ENCODE measurements at places on chromosomes 13 and 19. TPM values are rescaled to one million over a fixed set of nuclear protein-coding genes. Genes with fewer than 3 reads are reported as not detected.

HCST gene
- not detected for total RNA-seq

GRCh38 chr19:2385053-2385721 is 25.1 kb downstream of the TMPRSS9 start:
- no peak for DNase-seq

- no peak for DNase-seq
Observed at GRCh38 chr19:5245631-5246553, 94.7 kb downstream of the PTPRS start.

POGLUT2 gene
- total RNA-seq = 22.1 TPM

DNA sequence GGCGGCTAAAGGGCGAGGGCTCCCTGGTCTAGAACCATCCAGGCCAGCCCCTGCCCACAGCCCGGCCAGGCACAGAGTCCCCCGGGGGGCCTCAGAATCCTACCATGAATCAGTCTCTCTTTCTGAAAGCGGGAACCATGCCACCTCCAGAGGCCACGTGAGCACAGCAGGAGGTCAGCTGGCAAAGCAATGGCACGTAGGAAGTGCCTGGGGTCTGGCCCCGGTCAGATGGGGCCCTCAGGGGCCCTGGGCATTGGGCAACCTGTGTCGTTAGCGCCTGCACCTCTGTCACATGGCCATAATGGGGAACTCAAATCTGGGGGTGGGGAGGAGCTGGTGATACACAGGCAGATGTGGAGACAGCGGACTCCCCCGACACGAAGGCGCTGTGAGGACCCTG is 8.8 kb downstream of the MFSD12 start:
- no peak for DNase-seq

GRCh38 chr19:43612374-43612773 is 486 bp downstream of the SRRM5 start:
- no peak for DNase-seq

DNA sequence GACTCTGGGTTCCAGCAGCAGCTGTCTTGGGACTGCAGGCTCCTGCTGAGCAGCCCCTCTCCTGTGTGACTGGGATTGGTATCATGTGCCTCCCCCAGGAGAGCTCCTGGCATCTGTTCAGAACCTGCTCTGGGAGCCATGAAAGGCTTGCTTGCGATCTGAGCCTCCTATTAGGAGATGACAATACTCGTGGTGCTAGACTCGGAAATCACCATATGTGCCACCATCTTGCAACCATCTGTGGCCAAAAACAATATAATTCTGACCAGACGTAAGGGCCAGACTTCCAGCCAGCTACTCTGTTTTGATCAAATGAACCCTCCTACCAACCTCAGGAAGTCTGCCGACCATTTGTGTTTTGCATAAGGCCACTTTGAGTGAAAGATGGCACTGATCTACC is 484.7 kb downstream of the IRS2 start:
- no peak for DNase-seq

KBTBD6 gene
- total RNA-seq = 5.8 TPM

- no peak for DNase-seq
Observed at GRCh38 chr19:55703790-55704215, 28.8 kb downstream of the EPN1 start.

GRCh38 chr19:47608969-47609905 is at the start of gene BICRA:
Gene BICRA, plus strand, starts transcription at chr19:47609134. Its CDS starts 64,441 bp downstream, at chr19:47673575.
- DNase-seq = no peak

ZNF470 gene
- total RNA-seq = 3.3 TPM

KLHL1 gene
- 0.34 TPM for total RNA-seq

- DNase-seq = no peak
Observed at GRCh38 chr13:102968572-102969228, 97.5 kb downstream of the SLC10A2 start.

ZNF556 gene
- total RNA-seq = not detected

DNA sequence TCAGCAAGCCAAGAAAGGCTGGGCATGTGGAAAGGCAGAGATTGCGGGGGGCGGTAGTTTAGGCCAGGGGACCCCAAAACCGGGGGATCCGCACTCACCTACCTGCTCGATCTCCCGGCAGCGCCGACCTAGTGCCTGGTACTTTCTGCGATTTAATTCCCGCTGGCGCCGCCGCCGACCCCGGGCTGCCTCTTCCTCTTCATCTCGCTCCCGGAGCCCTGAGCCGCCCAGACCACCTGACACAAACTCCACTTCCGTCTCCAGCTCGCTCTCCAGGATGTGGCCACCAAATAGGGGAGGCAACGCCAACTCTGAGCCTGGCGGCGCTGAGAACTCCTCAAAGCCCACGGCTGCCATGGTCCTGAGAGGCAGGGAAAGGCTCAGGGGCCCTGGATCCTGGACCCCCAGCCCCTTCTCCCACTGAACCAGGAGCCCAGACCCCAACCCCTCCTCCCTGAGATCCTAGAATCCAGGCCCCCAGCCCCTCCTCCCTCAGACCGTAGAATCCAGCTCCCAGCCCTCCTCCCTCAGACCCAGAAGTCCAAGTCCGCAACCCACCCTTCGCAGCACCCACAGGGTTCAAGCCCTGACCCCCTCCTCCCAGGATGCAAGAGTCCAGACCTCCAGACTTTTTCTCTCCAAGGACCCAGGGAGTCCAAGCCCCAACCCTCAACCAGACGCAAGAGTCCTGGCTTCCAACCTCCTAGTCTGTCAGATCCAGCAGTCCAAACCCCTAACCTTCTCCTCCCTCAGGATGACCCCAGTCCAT is 933 bp downstream of the TFPT start:
- DNase-seq = no peak

GRCh38 chr13:96481482-96481881 is 391.6 kb downstream of the HS6ST3 start:
- no peak for DNase-seq

DNA sequence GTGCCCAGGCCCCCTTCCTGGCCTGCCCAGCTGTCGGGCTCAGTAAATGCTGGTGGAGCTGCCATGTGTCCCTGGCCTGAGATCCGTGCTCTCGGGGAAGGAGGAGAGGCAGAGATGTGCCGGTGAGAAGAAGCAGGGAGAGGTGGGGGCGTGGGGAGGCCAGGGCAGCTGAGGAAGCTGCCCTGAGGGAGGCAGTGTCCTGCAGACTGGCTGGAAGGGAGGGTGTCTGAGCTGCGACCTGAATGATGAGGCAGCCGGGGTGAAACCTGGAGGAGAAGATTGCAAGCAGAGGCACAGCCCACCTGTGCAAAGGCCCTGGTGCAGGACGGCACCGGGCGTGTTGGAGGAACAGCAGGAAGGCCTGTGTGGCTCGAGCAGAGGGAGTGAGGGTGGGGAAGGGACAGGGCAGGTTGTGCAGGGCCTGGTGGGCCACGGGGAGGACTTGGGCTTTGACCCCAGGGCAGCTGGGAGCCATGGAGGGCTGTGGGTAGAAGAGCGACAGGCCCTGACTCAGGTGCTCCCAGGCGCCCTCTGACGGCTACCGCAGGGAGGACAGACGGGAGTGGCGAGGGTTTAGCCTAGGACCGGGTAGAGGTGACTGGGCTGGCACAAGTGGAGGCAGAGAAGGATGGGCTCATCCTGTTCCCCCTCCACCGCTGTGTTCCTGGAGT is 14.0 kb upstream of the CELF5 start:
- peak; percentile 1 for DNase-seq

GRCh38 chr19:54418030-54418929 is 3.0 kb downstream of the TTYH1 start:
- no peak for DNase-seq

PDE4C gene
- not detected for total RNA-seq

DNA sequence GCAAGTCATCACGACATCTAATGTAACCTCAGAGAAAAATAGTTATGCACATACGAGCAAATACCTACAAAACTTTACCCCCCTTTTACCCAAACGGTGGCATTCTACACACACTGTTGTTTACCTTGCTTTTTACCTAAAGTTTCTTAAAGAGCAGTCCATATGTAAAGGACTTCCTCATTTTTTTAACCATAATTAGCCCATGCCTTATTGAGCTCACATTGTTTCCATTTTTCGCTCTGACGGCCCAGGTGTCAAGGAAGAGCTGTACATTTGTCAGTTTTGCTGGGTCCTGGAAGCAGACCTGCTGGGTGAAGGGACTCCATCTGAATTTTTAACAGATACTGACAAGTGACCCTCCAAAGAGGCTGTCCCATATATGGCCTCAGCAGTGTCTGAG is 89.4 kb downstream of the STK24 start:
- no peak for DNase-seq

GRCh38 chr13:21139374-21139773 is 37.0 kb downstream of the SKA3 start:
- DNase-seq = no peak

FCGBP gene
- total RNA-seq = 0.12 TPM

- DNase-seq = no peak
Observed at GRCh38 chr13:91017669-91018053, 329.8 kb upstream of the MIR17HG start.

- peak; percentile 98 for DNase-seq
Observed at GRCh38 chr13:98910501-98910951, 67.3 kb downstream of the DOCK9 start.

GRCh38 chr19:14476673-14477401 is 1.7 kb upstream of the PTGER1 start:
- DNase-seq = no peak

ACER1 gene
- total RNA-seq = not detected

PRKCG gene
- total RNA-seq = not detected

ADGRE2 gene
- 0.10 TPM for total RNA-seq

KCNC3 gene
- total RNA-seq = not detected

DNA sequence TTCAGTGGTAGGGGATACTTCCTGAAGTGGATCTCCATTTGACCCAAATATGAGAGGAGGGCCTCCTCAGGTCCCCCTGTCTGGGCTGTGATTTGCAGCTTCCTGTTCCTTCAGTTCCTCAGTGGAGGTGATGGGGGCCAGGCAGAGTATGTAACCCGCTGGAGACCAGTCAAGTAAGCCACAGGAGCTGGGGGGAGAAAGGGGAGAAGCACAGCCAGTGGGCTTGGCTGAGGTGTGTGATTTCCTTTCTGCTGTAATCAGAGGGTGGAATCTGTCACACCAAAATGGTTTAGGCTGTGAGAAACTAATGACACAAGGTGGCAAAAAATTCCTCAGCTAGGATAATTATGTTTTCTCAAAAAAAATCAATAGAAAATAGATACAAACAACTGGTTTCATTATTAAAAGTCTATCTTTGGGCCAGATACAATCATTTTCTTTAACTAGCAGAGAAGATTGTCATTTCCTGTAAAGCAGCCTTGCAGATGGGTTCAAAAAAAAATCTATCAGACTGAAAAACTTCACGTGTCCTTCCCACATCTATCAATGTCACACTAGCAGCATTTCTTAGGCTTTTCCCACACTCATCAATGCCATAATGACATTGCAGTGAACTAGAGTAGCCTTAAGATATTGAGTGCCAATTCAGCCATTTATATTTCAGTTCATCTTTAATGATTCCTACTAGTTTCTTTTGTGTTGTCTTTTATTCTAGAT is 1660.3 kb downstream of the EFNB2 start:
- DNase-seq = no peak

- no peak for DNase-seq
Observed at GRCh38 chr13:43985422-43986072, 105.8 kb downstream of the LACC1 start.

DNA sequence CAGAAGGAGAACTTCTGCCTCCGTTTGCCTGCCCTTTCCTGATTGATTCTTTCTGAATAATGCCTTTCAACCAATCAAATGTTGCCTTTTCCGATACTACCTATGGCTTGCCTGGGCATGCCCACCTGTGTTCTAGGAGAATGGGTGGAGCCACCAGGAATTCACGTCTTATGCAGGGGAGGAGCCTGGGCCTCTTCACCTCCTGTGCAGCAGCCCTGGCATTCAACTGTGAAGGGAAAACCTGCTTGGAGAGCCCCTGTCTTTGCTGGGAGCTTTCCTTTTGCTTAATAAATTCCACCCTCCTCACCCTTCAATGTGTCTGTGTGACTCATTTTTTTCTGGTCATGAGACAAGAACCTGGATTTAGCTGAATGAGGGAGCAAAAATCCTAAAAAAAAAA is 730.7 kb downstream of the UQCRFS1 start:
- DNase-seq = no peak

DNA sequence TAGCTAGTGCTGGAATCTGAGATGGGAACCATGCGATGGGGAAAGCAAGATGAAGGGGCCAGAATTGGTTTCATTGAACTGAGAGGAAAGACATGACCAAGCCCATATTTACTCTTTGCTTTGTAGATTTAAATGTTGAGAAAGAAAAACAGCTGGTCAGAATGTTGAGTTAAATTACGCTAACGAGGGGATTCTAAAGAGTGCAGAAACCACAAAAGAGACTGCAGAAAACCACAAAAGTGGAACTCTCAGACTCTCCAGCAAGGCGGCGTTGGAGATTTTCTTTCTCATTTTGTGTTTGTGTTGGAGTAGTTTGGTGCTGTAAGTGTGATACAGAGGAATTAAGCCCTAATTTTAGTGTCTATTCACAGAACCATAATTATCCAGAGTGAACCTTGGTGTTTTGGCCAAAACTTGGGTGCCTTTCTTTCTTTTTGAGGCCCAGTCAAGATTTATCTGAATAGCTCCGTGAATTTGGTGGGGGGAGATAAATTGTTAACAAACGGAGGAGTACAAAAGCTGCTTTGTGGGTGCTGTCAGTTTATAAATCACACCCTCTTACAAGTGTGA is 26.3 kb downstream of the SAE1 start:
- DNase-seq = no peak

GRCh38 chr19:10653482-10653731 is 739 bp upstream of the ILF3 start:
- no peak for DNase-seq

- no peak for DNase-seq
Observed at GRCh38 chr13:94414141-94414540, 65.3 kb downstream of the DCT start.

DNA sequence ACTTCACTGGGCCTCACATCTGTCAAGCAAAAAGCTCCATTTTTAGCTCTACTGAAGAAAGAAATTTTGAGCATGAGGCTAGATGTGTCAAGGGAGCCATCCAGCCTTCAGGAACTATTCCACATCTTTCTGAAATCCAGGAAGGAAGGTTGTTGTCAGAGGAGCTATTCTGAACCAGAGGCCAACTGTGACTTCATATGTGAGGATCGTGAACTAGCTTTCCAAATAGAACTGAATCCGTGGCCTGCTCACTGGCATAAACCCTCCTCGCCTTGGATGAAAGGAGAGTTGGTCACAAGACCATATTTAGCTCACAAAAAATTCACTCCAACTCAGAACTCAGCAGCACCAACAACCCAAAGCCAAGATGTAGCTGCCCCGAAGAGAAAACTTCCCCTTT is 195.8 kb downstream of the FOXO1 start:
- DNase-seq = no peak

GRCh38 chr19:30132343-30133075 is 190.5 kb downstream of the URI1 start:
- no peak for DNase-seq

TRMT1 gene
- 40.0 TPM for total RNA-seq

ZNF329 gene
- 11.7 TPM for total RNA-seq

DNA sequence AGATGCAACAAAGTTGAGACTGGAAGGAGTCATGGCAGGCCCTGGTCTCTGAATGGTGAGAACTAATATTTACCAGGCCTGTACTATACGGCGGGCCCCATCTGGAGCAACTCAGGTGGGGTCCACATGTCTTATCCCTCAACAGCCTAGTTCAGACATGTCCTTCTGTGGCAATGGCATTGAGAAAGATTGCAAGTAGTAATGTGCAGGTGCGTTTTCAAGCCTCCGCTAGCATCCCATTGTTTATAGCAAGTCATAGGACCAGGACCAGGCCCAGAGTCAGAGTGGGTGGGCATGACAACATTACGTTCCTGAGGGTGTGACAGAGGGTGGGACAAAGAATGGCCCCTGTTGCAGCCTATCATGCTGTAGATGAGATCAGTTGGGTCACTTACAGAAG is 541.1 kb downstream of the EFNB2 start:
- DNase-seq = no peak

Measured in glomerular endothelial cell (primary cell).